ENCODE measurements at places on chromosomes 6 and 20.

DNA sequence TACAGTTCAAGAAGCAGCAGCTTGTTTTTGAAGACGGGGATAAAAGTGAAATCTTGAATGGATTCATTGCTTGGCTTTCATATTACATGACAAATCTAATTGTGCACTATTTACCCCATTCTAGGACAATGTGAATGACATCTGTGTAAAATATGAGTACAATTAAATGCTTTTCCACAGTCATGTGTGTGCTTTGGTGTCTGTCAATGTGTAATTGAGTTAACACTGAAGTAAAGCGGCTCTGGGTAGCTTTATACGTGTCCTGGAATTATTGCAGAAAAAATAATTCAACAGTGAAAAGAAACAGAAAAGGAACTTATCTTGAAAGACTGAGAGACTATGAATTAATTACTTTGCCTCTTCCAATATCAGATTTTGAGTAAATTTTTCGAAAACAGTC is 233.5 kb upstream of the HS3ST5 start:
- DNase-seq, result no peak

GRCh38 chr6:43803055-43803782 is 33.2 kb downstream of the VEGFA start:
- DNase-seq, result no peak

DNA sequence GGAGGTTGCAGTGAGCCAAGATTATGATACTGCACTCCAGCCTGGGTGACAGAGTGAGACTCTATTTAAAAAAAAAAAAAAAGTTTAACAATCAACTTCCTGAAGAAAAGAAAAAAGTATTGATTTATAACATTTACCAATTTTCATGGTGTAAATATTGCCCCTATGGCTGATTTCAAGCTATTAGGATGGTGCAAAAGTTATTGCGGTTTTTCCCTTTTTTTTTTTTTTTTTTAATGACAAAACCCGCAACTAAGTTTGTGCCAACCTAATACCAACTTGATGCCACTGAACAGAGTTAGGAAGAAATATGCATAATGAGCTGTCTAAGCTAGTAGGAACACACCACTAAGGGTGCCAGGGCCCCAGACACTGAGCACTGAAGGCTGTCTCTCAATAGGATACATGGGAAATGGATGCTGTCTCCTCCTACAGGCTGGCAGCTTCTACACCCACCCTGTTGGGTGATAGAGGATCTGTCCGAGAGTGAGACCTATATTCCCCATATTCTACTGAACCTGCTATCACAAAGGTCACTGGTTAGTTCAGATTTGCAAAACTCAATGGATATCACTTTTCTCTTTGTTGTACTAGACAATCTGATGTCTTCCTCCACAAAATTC is 6.5 kb upstream of the PERP start:
- no peak for DNase-seq

DNA sequence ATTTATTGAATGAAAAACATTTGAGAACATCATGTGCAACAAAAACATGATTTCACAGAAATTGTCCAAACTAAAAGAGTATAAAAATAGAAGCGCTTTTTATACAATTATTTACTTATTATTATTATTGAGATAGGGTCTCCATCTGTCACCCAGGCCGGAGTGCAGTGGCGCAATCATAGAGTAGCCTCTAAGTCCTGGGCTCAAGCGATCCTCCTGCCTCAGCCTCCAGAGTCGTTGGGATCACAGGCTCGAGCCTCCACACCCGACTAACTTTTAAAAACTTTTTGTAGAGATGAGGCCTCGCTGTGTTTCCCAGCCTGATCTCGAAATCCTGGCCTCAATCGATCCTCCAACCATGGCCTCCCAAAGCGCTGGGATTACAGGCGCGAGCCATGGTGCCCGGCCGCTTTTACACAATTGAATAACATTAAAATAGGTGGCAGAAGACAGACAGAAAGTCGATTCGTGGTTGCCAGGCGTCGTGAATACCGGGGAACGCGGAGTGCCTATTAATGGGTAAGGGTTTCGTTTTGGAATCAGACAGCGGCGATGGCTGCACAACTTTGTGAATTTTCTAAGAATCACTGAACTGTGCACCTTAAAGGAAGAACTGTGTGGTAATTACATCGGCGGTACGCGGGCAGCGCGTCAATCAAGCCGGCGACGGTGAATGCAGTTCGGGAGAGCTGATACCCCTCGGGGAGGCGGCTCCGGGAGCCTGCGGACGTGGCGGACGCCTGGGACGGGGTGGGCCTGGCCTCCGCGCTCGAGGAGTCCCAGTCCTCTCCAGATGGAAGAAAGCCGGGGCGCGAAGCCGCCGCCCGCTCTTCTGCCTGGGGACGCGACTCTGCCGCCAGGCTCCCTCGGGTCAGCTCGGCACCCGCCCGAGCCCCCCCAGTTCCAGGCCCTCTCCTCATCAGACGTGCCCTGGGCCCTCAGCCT is 807 bp downstream of the TBC1D20 start:
- DNase-seq, result peak; percentile 77

Measured in sigmoid colon (tissue), 7 donors.